ENCODE measurements at places on chromosomes 11 and 22.

DNA sequence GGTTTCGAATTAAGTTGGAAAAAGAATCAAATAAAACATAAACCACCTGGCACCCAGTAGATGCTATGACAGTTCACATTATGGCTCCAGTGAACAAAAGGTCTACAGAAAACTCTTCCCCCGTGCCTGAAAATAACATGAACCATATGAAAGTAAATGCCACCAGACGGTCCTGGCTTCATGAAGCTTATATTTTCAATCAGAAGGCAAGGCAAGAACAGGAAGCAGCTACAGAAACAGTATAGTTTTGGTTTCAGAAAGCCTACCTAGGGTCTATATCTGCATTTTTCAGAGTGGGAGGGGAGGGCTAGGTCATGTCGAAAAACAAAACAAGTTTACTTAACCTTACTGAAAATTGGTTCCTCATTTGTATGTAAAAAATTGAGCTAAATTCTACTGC, 9.8 kb downstream of the RAB30 start:
- no peak for DNase-seq

GRCh38 chr22:27135031-27135981, 477.9 kb downstream of the MIAT start:
- DNase-seq: no peak

DNA sequence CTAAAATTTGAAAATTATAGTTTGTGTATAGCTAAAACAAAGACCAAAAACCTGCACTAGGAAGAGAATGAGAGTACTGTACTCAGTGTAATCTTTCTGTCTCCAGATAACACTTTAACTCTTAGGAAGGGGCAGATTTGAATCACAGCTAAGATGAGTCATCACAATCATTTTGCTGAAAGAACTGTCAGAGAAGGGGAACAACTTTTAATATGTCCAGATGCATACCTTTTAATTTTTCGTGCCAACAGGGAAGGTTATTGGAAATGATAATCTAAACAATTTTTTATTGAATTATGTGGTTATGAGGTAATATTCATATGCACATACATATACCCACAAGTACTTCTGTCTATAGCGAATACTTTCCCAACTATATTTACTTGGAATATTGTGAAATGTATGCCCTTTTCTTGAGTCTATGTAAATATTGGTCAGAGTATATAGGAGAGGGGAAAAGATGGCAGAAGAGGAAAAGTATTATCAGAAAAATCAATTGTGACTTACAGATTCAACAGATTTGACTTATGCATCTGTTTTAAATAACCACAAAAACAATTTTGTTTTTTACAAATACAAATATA, 51.1 kb upstream of the MUC15 start:
- DNase-seq: no peak

GRCh38 chr22:43956805-43957463, 1.7 kb downstream of the SAMM50 start:
- no peak for DNase-seq

GRCh38 chr11:4466131-4466870, 16.1 kb upstream of the OR52K1 start:
- DNase-seq: no peak

DNA sequence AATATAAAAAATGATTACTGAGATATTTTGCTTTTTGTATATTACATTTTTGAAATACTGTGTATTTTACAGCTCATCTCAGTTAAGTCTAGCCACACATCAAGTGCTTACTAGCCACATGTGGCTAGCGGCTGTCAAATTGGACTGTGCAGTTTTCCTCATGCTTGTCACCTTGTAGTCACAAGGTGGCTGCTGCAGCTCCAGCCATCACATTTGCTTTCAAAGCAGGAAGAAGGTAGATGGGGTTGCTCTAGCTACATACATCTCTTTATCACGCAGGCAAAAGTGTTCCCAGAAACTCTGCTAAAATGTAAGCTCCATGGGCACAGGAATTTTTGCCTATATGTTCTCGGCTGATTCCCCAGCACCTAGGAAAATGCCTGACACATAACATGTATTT, 61.5 kb downstream of the MICAL2 start:
- DNase-seq: no peak

DNA sequence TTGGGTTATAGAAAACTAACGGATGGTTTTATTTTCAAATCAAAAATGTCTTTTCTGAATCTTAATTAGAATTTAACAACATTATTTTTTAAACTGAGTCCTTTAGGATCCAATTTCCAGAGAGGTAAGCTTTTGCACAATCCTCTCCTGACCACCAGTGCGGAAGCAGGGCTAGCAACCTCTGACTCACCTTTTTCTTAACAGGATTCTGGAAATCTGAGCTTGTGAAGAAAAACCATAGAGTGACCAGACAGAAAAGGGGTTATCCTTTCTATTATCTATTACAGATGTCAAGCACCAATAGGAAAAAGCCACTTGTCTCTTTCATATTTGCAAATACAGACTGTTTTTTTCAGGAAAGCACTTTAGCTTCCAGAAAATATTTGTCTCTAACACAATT, 25.3 kb downstream of the ALG9 start:
- no peak for DNase-seq

DNA sequence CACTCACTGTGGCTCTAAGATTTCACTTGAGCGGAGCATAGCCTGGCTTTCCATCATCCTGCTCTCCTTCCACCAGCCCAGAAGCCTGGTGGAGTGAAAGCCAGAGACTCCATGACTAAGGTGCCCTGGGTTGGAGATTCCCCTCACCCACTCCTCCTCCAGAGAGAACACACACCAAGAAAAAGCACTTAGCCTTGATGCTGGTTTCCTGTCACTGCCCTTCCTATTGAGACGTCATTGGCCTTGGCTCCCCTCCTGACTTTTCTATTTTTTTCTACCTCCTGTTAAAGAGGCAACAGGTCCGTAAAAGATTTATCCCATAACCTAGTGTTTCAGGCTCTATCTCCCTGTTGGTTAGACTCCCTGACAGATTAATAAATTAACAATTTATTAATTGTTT, 38.5 kb upstream of the APLNR start:
- DNase-seq: no peak

- DNase-seq: no peak
Observed at GRCh38 chr11:31812383-31813381, 1.6 kb upstream of the PAX6 start.

DNA sequence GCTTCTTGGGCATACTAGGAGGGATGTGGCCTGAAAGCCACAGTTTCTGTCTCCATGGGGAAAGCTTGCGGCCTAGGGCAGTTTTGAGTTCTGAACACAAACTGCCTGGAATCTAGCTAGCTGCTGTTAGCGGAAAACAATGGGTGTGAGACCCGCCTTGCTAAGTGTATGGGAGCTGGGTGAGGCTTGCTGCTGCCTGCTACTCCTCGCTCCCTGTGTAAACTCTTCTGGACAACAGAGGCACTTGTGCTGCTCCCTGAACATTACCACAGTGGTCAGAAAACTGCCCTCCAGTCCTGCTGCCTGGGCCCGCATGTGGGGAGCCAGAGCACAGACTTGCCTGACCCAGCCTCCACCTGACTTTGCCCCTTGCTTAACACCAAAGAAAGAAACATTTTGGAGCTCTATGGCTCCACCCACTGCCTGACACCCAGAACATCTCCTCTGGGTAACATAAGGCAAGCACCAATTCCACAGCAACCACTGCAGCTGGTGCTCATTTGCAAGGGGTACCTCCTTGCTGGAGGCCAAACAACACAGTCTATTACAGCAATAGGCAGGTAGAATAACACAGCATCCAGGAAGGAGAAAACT, 766.3 kb upstream of the RAG2 start:
- no peak for DNase-seq

DNA sequence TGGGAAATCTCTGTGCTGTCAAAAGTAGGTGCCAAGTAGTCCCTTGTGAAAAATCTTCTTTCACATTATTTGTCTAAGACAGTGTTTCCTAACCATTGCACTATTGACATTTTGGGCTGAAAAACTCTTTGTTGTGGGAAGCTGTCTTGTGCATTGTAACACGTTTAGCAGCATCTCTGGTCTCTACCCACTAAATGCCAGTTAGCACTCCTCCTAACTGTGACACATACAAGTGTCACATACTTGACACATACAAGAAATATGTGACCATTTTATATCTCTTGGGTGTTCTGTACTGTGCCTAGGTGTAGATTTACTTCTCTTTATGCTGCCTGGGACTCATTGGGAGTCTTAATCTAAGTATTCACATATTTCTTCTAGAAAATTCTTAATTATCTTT, 57.8 kb downstream of the NXPE1 start:
- no peak for DNase-seq

DNA sequence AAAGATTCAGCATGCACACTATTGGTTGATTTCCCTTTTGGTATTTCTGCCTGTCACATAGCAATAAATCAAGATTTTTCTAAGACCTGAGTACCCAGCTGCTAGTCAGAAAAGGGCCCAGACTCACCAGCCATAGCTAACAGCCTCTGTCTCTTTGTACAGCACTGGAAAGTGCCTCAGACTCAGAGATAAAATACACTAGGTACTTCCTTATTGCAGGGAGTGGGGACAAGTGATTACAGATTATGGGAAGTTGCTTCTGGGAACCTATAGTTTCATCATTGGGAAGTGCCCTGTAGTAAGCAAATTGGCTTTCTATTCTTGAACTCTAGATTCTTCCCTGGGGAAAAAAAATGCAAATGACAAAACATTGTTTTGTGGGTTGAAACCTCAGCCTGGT, at the start of gene CASP5:
CASP5 (minus strand) TSS at position 166 of the 400 bp plus-strand sequence; CDS start at position 134, 32 bp downstream.
- no peak for DNase-seq

DNA sequence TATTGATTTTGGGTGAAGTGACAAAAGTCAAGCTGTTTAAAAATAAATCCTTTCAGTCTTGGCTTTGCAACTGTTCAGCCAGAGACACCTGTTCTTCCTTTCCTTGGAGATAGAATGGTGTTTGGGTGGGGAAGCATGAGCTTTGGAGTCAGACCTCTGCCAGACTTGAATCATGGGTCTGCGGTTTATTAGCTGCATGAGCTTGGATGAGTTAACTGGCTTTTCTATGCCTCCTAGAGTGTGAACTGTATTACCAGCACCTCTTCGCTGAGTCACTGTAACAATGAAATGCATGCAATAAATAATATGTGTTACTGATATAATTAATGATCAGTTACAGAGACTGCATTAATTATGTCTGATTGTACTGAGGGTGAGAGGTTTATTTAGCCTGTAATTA, 13.5 kb upstream of the MYEOV start:
- peak; percentile 34 for DNase-seq

- no peak for DNase-seq
Observed at GRCh38 chr11:111999111-111999510, 26.1 kb upstream of the DLAT start.

DNA sequence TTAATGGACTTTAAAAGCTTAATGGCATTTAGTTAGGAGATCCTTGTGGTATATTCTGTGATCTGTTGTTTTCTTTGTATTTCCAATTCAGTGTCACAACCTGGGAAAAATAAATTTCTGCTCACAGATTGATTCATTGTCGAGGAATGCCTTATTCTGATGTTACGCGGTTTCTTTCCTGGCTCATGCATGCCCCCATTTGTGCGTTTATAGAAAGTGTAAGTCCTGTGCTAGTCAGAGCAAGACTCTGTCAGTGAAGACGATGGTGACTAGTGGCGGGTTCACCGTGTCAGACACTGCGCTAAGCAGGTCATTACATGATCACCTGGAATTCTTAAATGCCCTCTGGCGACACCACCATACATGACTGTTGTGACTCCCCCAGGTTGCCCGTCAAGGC, 169.4 kb downstream of the TBC1D22A start:
- DNase-seq: no peak

- no peak for DNase-seq
Observed at GRCh38 chr11:516400-516799, 9.4 kb upstream of the RNH1 start.

GRCh38 chr22:49544286-49544685, 283.4 kb downstream of the BRD1 start:
- no peak for DNase-seq

DNA sequence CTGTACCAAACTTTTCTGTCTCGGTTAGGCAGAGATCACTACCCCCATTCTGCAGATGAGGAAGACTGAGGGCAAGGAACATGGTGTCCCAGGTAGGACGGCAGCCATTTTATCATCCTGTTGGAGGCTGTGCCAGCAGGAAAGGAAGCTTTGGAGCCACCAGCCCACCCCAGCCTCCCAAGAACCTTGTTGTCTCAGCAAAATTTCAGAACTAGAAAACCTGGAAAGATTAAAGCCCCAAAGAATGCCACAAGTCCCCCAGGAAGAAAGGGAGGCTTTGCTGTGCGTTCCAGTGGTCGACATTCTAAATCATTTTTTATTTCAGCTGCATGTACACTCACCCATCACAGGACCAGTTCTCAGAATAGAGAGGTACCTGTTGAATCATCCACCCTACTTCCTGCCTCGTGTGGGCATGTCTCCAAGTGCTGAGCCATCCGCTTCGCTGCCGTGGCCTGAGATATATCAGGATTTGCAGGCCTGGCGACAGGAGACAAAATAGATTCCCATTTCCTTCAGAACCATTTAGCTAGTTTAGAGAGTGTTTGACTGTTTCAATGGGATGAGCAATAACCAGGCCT, 13.0 kb upstream of the EIF3D start:
- DNase-seq: peak; percentile 60

DNA sequence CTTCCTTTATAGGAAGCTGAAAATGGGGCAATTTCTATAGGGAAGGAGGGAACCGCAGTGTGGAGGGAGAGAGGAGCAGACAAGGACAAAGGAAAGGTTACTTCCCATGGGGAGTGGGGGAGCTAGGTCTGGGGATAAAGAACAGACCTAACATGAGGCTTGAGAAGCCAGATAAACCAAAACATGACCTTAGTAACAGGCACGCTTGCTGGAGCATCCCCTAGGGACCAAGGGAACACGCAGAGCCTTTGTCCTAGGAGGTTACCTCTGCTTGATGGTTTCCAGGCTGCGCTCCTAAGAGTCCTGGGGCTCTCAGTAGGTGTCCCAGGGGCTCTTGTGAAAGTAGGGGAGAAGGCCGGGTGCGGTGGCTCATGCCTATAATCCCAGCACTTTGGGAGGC, 271.4 kb upstream of the NCAM1 start:
- no peak for DNase-seq

DNA sequence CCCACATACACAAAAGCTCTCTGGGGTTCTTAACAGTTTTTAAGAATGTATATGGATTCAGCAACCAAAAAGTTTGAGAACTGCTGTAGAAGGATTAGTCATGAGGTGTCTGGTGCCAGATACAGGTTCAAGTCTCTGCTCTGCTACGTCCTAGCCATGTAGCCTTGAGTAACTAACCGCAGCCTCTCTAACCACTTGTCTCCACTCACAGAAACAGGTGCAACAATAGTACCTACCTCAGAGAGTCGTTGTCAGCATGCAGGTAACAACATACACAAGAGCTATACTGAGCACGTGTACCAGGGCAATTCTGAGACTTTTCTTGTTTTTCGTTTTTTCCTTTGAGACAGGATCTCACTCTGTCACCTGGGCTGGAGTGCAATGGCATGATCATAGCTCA, 26.9 kb downstream of the CBX7 start:
- DNase-seq: no peak

- no peak for DNase-seq
Observed at GRCh38 chr11:76810151-76810853, 27.1 kb downstream of the TSKU start.

DNA sequence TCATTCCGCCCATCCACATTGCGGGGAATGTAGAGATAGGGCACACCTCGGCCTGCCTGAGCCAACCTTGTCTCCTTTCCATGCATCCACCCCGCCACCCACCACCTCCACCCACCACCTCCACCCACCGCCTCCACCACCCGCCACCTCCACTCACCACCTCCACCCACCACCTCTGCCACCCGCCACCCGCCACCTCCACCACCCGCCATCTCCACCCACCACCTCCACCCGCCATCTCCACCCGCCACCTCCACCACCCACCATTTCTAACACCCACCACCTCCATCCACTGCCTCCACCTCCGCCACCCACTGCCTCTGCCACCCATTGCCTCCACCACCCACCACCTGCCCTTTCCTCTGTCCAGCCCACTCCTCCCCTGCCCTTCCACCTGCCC, 78.4 kb downstream of the IGLL1 start:
- DNase-seq: no peak
